ENCODE measurements at places on chromosomes 5 and 9.

- DNase-seq, result no peak
Observed at GRCh38 chr9:14957109-14957508, 46.9 kb upstream of the FREM1 start.

DNA sequence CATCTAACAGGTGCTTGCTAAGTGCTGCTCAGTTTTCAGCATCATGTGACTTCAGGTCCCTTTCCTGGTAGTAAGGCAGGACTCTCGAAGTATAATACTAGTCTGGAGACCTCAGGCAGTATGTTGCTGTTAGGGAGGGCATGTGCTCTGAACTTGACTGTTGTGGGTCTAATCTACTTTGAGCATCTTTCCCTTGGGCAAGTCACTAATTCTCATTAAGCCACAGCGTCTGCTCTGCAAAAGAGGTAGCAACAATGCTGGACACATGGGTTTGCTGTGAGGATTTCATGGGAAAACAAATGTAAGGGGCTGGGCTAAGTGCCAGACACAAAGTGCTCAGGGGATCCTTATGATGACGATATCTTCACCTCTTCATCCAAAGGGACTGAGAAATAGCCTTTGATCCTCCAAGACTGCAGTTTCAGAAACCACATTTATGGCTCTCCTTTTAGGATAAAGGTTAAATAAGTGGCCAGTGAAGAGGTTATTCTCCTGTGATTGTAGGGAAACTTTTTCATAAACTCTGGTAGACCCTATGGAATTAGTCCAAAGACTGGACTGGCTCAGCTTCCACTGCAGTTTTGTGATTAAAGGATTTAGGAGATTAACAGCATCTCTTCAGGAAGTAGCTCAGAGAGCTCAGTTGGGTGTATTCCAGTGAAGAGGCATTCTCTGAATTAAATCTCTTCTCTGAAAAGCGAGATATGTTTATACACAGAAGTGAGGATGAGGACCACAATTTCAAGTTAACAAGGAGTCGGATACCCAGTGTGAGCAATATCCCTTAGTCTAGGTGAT is 216.6 kb downstream of the SGCD start:
- no peak for DNase-seq

DNA sequence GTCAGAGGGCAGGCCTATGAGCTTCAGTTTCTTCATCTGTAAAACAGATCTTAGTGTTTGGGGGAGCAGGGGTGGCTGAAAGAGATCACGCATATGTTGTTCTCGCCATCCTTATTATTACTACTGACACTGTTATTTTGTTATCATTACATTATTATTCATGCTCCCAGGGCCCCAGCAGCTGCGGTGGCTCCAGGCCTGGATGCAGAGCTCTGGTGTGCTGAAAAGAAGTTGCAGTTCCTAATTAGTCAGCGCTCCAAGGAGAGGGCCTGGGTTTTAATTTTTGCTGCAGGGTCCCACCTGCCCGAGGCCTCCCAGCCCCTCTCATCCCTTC is 19.5 kb downstream of the CXXC5 start:
- no peak for DNase-seq

GRCh38 chr9:27701016-27701415 is 127.7 kb upstream of the C9orf72 start:
- no peak for DNase-seq

GRCh38 chr5:121396716-121397115 is 455.0 kb upstream of the FTMT start:
- no peak for DNase-seq

DNA sequence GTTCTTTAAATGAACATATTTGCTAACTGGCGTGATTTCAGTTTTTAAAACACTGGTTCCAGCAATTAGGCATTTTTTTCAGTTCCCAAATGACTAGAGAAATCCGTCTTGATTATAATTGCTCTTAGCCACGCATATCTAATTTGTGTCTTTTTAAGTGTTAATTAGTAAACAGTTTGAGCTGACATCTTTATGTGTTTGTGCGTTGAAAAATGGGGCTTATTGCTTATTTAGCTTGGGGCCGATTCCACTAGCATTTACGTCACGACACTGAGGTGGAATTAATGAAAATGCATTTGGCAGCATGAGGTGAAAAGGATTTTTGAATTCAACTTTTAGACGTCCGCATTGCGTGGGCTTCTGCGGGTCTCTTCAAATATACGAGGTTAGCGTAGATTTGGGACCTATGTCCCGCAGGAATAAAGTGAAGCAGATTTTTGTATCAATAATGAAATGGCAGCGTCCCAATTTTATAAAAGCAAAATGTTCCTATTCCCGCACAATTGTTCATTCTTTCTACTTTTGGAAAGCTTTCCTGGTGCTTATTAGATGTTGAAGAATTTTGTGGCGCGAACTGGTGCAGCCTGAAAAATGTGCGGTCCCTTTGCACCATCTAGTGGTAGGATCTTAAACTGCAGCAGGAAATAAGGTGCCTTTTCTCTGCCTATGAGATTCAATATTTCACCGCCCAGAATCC is 122.7 kb upstream of the LMX1B start:
- peak; percentile 51 for DNase-seq

DNA sequence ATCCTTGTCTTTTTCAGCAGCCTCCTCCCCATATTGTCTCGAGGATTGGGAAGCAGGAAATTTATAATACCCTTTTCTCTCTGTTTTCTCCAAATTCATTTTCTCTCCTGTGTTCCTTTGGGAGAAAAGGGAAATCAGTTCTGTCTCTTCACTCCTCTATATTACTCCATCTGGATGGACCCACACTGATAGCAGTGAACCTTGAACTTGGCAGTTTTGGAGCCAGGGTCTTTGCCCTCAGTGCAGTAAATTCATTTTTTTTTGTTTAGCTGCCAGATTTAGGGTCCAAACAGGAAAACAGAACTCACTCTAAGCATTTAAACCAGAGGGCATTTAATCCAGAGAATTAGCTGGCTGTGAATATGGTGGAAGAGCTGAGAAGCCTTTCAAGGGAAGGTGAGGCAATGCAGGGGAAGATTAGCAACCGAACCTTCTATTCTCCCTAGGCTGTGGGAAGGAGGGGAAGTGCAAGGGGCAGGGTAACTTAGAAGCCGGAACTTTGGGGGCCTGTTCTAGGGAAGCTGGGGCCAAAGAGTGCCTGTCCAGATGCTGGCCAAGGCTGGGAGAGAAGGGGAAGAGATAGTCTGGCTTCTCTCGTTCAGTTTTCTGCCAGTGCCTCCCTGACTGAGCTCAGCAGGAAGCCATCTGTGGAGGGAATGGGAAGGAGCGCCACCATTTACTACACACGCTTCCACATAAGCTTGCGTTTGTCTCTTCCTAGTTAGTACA is 16.3 kb upstream of the NPR2 start:
- DNase-seq, result no peak

DNA sequence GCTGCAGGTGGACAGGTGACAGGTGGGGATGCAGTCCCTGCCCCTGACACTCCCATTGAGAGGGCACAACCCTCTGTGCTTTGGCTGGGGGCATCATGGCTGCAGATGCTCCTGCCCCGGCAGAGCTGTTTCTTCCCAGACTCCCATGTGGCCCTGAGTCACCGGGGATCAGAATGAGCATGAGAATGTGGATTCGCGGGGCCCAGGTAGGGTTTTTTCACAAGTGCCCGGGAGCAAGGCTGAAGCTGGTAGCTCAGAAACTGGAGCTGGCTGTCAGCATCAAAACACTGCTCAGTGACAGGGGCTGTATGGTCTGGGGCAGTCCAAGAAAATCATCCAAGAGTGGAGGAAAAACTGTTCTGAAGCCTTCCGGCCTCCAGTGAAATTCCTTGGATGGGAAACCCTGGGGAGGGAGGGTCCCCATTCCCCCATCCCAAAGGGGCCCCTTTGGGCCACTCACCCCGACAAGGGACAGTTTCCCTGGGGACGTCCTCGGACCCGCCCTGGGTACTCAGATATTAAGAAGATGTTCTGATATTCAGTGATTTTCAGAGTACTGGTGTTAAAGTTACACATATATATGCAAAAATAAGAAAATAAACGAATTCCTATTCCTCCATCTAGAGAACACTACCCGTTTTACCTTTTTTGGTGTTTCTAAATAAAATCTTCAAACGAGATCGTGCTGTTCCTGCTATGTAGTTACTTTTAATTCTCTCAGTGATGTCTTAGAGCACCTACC is 120.1 kb upstream of the LPCAT1 start:
- DNase-seq, result no peak

DNA sequence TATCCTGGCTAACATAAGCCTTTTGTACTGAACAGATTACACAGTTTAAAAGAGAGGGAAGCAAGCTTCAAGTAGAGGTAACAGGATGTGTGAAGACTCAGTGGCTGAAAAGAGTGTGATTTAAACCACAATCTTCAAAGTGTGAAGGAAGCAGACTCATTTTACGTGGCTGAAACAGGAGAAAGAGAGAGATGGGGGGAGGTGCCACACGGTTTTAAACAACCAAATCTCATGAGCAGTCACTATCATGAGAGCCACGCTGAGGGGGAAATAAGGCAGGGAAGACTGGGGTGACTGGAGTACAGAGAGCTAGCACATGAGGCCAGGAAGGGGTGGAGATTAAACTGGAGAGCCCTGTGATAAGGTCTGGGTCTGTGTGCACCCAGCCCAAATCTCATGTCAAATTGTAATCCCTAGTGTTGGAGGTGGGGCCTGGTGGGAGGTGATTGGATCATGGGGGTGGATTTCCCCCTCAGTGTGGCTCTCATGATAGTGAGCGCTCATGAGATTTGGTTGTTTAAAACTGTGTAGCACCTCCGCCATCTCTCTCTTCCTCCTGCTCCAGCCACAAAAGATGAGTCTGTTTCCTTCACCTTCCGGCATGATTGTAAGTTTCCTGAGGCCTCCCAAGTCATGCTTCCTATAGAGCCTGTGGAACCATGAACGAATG is 318.6 kb upstream of the CD180 start:
- DNase-seq, result no peak

DNA sequence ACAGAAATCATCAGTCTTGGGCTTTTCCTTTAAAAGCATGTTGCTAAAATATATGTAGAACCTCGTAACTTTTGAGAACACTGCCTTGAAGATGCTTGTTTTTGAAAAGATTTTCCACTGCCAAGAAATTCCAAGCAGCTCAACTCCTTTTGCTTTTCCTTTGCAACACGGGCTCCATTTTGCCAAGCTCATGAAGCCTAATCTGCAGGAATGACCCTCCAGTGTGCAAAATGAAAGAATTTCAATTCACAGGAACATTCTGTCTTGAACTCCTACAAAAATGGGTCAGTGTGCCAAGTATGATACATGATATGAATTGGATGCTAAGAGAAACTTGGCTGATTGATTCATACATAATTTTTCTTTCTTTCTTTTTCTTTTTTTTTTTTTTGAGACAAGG is 35.4 kb upstream of the ERCC6L2 start:
- no peak for DNase-seq

All from fibroblast of skin of abdomen (primary cell).